ENCODE measurements at places on chromosomes 3 and 15.

GRCh38 chr3:52771334-52771681, 568 bp upstream of the NEK4 start:
- no peak for DNase-seq

- DNase-seq = no peak
These were observed 10.3 kb downstream of the ANKRD28 start for GRCh38 chr3:15787526-15787925.

GRCh38 chr3:97871801-97872524, 50.2 kb downstream of the CRYBG3 start:
- DNase-seq = peak; percentile 41

- DNase-seq = no peak
These were observed 53.6 kb downstream of the VGLL3 start for GRCh38 chr3:86937306-86937791.

DNA sequence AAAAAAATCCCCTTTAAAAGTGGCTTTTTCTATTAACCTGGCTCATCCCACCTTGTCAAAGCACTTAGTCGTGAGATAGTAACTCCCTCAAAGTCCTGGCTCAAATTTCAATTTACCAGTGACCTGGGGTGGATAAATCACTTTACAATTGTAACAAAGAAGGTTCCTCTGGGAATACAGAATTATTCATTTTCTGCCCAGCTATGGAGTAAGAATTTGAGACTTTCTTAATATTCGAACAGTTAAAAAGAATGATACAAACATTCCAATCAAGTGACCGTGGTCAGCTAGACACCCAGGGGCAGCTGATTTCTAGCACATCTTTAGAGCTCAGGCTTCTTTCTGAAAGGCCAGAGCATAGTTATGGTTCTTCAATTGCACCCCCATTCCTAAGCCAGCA, 291.0 kb upstream of the TGFBR2 start:
- no peak for DNase-seq

GRCh38 chr15:56891852-56892440, 26.5 kb upstream of the TCF12 start:
- no peak for DNase-seq

DNA sequence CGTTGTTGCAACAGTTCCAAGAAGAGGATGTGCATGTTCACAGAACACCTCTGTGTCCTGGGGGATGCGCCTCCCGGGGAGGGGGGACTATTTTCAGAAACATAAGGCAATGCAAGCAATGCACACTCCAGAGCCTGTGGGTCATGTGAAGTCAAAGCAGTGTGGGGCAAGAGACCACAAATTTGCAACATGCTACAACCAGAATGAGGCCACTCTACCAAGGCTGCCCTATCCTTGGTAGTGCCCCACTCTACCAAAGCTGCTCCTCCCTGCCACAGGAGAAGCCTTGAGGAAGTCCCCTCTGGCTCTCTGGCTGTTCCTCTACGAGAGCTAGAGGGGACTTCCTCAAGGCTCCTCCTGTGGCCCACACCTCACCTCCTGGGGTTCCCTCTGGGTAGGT, 8.4 kb upstream of the NR2C2 start:
- DNase-seq = no peak

- DNase-seq = no peak
These were observed 11.3 kb downstream of the STAB1 start for GRCh38 chr3:52506266-52506966.

- DNase-seq = peak; percentile 68
These were observed 200.5 kb downstream of the GOLGA6L6 start for GRCh38 chr15:20340931-20341661.

DNA sequence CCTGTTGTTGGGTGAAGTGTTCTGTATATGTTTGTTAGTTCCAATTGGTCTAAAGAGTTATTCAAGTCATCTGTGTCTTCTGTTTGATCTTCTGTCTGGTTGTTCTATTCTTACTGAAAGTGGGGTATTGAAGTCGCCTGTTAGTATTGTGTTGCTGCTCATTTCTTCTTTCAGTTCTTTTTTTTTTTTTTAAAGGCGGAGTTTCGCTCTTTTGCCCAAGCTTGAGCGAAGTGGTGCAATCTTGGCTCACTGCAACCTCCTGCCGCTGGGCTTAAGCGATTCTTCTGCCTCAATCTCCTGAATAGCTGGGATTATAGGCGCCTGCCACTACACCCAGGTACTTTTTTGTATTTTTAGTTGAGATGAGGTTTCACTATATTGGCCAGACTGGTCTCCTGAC, 23.5 kb downstream of the PFN2 start:
- DNase-seq = no peak

- no peak for DNase-seq
These were observed 63.3 kb downstream of the ABTB1 start for GRCh38 chr3:127735767-127736693.

DNA sequence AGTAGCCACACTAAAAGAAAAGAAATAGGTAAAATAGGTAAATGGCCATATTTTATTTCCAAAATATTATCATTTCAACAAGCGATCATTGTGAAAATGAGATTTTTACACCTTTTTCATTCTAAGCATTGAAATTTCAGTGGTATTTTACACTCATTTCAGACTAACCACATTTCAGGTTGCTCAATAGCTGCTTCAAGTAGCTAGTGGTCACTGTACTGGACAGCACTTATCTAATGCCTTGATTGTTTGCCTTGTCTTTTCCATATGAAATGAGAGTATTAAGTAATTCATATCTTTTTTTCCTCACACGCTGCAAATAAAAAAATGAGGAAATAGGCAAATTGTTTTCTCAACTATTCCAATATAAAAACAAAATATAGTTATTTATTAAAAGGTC, 332.8 kb downstream of the NLGN1 start:
- no peak for DNase-seq

DNA sequence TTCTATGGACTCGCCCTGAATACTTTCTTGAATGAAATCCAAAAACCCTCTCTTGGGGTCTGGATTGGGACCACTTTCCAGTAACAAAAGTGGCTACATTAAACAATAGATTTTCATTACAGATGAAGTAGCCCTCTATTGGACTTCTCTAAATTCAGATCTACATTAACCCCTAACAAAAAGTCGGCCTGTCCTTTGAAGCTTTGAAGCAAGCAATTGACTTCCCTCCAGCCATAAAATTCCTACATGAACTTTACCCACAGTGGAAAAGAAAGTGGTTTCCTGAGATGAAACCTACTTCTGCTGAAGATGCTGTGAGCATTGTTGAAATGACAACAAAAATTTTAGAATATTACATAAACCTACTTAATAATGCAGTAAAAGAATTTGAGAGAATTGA, 967.1 kb upstream of the ROBO1 start:
- DNase-seq = no peak

- DNase-seq = no peak
These were observed 52.7 kb downstream of the RPN1 start for GRCh38 chr3:128597900-128598299.

GRCh38 chr15:48777645-48778330, 33.1 kb downstream of the CEP152 start:
- DNase-seq = no peak

- no peak for DNase-seq
These were observed 5.6 kb upstream of the ROPN1 start for GRCh38 chr3:123997543-123997942.

DNA sequence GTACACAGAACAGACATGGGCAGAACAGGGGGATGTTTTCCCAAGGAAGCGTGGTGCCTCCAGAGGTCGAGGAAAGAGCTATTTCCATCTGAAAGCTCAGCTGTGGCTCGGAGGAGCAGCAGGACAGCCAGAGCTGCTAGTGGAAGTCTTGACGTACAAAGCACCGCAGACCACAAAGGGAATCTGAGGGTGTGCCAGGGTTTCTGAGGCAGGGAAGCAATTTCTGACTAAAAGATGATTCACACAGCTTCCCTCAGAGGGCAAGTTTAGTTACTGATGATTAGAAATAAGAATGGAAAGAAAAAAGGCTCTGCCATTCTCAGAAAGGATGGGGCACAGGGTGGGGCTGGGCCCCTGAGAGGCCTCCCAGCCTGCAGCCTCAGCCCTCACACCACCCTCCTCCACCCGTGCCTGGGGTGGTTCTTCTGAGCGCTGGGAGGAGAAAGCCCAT, 45.8 kb upstream of the SEC13 start:
- DNase-seq = no peak

DNA sequence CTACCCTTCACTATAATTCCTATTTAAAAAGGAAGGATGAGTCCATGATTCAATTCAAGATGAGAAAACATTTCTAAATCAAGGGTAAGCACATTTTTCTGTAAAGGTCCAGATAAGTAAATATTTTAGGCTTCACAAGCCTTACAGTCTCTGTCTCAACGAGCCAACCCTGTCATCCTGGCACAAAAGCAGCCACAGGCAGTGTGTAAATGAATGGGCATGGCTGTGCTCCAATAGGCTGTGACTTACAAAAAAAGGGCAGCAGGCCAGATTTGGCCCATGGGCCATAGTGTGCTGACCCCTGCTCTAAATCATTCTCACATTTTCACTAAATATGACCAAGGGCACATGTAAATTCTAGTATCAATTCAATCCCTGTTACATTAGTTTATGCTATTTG, 200.4 kb downstream of the WNT5A start:
- no peak for DNase-seq

DNA sequence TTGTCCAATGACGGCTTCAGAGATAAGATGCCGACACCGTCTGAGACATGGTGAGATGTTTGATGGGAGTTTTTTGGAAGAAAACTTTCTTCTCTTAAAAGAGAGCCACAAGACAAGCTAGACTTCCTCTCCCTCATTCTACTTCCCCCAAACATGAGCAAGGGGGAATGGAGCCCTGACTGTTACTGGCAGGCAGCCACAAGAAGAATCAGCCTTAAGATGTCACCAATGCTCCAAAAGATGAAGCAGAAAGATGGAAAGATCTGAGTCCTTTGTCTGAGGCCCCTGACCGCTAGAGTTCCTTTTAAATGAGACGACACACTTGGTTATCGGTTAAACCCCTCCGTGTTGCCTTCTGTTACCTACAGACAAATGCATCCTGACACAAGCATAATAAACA, 108.7 kb downstream of the ST8SIA2 start:
- DNase-seq = no peak

GRCh38 chr3:29693863-29694262, 413.0 kb downstream of the RBMS3 start:
- DNase-seq = no peak

DNA sequence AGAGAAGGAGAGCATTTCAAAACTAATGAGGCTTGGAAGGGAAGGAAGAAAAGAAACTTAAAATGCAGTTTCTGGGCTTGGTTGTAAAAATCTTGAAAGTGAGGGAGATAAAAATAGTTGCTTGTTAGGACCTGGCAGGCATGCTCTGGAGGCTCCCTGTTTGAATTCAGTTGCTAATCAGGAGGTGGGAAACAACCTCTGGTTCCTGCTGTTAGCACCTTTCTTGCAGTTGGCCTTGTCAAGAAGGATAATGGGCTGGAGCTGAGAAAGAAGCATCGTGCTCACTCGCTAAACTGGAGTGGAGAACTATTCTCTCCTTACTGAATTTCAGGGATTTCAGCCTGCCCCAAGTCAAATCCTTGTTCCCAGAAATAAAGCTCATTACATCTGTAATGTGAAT, 23.4 kb downstream of the SNAPC5 start:
- no peak for DNase-seq

DNA sequence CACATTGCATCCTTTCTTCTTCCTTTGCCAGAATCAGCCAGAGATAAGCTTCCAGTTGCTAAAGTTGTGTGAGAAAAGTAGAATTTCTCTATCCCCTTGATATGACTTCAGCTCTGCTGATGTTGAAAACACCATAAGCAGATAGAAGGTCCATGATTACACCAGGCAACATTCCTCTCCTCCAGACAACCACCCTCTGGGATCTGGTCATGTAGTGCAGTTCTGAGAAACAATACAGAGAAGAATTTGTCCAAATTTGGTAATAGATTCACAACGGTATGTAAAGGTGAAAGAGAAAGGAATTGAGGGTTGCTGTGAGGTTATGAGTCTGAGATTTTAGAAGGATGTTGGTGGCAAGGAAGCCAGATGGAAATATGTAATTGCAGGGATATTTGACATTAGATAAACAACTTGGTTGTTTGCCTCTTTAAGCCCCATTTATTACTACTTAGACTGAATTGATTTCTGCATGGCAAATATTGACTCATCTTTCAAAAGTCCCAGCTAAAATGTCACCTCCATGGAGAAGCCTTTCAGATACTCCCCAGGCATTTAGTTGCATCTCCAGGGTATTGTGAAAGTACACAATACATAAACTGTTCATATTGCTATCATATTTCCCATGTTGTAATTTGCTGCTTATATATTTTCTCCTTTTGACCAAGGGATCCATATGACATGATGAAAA, 134.9 kb downstream of the GAP43 start:
- DNase-seq = no peak

- no peak for DNase-seq
These were observed 77.0 kb downstream of the ITGA11 start for GRCh38 chr15:68354923-68355322.

DNA sequence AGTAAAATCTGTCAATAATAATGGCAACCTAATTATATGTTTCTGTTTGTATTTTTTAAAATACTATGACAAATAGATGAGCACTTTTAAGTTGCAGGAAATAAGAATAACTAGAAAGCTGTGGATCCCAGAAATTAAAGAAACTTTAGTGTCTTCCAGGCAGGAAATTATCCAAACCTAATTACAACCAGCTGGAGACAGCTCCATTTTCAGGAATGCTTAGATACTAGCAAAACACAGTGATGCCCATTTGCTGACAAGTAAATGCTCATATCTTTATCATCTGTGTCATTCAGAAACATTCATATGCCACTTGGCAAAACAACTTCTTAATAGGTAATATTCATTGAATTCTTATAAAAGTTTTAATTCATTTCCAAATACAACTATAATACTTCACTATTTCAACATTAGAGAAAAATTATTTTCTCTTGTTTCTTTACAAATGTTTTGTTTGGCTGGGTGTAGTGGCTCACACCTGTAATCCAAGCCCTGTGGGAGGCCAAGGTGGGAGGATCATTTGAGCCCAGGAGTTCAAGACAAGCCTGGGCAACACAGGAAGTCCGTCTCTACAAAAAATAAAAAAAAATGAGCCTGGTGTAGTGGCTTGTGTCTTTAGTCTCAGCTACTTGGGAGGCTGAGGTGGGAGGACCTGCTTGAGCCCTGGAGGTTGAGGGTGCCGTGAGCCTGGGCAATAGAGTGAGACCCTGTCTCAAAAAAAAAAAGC, 169.1 kb upstream of the TSPAN3 start:
- no peak for DNase-seq
